ENCODE measurements at places on chromosomes 5 and 9. TPM values are rescaled to one million over a fixed set of nuclear protein-coding genes. Genes with fewer than 3 reads are reported as not detected.

The HEMGN gene
- total RNA-seq: not detected

DNA sequence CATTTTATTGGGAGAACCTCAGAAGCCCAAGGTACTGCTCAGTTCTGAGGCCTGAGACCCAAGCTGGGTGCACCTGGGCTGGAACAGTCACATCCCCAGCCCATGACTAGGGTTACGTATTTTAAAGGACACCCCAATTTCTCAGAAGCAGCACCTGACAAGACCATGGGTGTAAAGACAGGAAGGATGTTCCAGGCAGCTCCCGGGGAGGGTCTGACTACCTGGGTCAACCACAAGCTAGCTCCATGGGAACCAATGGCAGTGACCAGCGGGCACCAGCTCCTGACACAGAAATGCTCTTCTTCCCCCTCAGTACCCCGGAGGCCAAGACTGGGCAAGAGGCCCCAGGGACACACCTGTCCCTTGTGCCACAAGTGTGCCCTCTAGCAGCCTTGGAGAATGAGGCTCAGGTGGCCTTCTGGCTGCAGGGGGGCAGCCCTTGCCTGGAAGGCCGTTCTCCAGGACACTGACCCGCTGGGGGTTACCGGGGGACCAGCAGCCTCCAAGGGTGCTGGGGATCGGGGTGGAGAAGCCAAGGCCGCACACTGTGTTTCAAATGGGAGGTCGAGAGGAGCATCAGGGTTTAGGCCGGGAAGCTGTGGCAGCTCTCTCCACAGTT is 52.6 kb downstream of the IPPK start:
- no peak for DNase-seq

DNA sequence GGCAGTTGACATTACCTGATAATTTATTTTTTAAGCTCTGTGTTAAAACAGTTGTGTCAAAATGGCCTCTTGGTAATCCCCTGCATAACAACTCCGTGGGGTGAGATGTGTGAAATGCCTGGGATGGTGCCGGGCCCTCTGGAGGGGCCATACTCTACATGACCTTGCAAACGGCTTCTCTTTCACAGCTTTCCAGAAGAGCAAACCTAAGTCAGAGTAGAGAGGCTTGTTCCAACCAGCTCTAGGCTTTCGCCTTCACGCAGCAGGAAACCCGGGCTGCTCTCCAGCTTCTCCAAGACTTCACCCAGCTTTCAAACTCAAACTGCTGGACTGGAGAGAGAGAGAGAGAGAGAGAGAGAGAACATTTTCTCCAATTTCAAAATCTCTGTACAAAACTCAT is 120.1 kb downstream of the SNX18 start:
- no peak for DNase-seq

DNA sequence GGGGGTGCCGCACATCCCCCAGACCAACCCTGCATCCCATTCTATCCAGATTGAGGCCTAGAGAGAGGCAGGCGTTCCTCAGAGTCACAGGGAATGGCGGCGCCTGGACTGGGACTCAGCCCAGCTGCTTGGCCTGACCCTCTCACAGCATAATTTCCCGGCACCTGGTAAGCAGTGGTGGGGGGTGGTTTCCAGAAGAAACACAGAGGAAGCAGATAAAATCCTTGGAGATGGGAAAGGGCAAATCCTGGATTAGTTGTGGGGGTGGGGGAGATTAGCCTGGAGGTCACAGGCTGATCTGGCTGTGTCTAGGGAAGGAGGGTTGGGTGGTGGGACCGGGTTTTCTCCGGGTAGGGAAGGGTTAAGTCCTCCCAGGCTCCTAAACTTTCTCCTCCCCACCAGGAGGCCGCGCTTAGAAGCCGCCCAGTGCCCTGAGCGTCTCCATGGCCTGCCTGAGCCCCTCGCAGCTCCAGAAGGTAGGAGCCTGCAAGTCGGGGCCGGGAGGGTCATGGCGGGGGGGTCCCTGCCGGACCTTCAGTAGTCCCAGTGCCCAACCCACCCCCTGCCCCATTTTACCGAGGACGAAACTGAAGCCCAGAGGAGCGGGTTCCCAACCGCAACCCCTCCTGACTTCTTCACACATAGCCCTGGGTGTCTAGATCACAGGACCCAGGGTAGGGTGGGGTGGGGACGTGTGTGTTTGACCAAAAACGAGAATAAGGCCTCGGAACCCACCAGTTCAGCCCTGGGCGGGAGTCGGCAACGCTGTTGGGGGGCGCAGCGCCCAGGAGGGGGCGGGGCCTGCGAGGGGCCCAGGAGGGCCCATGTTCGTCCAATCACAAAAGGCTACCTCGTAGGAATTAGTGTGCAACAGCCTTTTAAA is 1.3 kb downstream of the PHYHD1 start:
- peak; percentile 37 for DNase-seq

- DNase-seq: peak; percentile 72
Measured at GRCh38 chr9:34675048-34675714, 12.7 kb upstream of the CCL27 start.

DNA sequence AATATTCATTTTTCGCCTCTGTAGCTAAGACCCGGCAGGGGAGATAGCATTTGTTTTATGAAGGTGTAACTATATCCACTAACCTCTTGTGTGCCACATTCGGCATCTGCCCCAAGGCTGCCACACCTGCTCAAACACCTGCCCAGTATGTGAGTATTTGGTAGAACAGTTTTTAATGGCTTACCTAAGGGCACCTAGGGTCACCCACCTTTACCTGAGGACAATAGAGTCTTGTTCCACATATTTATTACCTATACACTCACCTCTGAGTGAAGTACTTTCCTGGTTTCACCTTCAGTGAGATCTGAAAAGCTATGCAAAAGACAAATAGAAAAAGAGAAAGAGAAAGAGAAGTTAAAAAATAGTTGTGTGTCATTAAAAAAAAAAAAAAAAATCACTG is 68.0 kb upstream of the PIP5K1B start:
- DNase-seq: no peak

DNA sequence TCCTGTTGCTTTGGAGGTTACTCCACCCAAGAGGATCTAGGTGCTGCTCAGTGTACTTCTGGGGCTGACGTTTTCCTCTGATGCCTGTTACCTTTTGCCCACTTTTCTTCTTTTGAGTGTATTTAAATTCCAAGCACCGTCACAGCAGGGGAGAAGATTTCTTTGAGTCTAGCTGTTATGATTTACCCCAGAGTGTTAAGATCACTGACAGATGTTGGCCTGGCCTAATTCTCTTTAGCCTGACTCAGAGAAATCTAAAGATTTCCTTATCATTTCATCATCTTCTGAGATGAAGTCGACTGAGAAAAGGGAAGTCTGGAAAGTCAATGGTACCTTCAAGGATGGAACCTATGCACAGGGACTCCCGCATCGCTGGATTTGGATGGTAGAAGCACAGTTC is 191.5 kb downstream of the FBXL7 start:
- DNase-seq: no peak

DNA sequence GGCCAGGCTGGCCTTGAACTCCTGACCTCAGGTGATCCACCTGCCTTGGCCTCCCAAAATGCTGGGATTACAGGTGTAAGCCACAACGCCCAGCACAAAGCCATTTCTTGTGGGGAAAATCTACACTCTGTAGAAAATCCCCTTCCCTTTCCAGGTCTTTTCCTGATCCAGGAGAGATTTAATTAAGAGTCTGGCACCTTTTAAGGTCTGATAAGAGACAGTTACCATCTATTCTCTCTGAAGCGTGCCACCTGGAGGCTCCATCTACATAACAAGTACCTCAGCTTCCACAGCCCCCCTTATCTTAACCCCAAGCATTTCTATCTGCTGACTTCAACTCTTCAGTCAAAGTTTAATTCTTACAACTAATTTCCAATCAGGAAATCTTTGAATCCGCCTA is 71.4 kb upstream of the CDK20 start:
- no peak for DNase-seq

The PHF24 gene
- not detected for total RNA-seq

GRCh38 chr5:56460681-56461191 is 227.6 kb upstream of the ANKRD55 start:
- peak; percentile 74 for DNase-seq

The RFX3 gene
- total RNA-seq: 10.5 TPM

Measured in endothelial cell of umbilical vein (primary cell).